Muscle of leg (tissue), 16 donors: ENCODE measurements at places on chromosomes 5 and 9. TPM values are rescaled to one million over a fixed set of nuclear protein-coding genes. Genes with fewer than 3 reads are reported as not detected.

Gene LRRC14B
- 28.4 TPM for total RNA-seq

Gene SPINK6
- total RNA-seq, result not detected

Gene RNF180
- total RNA-seq, result 2.3 TPM

Gene ROPN1L
- 0.13 TPM for total RNA-seq

Gene GPR21
- total RNA-seq, result 0.66 TPM

Gene CDH12
- 1.3 TPM for total RNA-seq

Gene PCDHB11
- total RNA-seq, result 4.3 TPM
